Calu3 (cell line): ENCODE measurements at places on chromosomes 2 and 18.

GRCh38 chr2:173596244-173596643, 241.6 kb downstream of the CDCA7 start:
- no peak for DNase-seq

DNA sequence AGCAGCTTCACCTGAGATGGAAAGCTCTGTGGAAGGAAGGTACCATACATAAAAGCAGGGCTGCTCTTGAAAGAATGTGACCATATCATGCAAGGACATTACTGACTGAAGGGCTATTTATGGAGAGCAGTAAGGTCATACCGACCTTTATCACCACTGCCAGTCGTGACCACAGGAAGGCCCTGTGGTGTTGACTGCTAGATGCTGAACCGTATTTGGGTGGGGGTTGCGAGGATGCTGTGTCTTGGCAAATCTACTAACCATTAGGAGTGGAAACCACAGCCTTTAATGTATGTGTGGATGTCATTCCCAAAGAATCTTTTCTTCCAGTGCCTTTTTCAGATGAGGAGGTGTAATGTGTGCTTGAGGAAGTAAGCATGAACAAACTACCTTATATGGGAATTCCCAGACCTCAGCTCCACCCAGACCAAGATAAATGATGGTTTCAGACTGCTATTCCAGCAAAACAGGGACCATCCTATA, 60.8 kb downstream of the LIMS1 start:
- peak; percentile 60 for DNase-seq

DNA sequence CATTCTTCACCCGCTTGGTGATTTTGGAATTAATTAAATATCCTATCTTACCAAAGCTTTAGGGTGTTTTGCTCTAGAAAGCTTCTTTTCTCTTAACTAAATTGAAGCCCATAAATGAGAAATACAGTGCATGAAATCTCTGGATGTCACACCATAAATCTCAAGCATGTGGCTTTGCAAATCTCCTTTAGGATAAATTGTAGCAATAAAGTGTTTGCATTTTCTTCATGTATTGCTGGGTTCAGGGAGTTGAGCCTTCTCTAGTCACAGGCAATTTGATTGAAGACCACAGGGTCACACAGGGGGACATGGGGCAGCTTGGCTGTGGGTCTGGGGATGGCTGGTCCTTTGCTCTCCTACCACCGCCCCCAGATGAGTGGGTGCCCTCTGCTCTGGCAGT, 364.2 kb downstream of the CLIP4 start:
- no peak for DNase-seq

GRCh38 chr2:181461056-181461997, 4.1 kb downstream of the ITGA4 start:
- no peak for DNase-seq

GRCh38 chr18:24656551-24657443, 196.4 kb downstream of the HRH4 start:
- no peak for DNase-seq

DNA sequence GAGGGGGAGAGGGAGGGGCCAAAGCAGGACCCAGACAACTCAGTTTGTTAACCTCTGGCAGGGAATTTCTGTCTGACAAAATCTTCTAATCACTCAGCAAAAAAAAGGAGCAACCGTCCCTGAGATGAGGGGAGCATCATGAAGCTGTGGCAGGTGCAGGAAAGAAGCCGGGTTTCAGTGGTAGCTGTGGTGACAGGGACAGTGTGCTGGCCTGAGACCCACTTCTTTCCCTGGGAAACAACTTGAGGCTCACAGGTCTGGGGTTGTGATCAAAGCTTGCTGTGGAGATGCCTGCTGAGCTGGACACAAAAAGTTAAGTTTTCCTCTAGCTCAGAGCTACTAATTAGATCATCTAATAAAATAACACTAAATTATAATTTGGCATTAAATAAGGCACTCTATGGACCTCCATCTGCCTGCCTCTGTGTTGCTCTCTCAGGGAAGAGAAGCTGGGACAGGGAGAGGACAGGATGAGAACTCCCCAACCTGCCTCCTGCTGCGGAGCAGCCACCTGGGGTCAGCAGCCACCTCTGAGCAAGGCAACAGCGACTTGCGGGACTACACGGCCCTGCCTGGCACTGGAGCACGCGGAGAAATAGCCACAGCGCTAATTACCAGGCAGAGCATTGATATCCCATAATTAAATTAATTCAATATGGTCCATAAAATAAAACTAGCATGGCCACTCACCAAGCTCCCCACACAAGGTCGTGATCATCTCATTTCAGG, 104.6 kb upstream of the TEX51 start:
- DNase-seq, result no peak

DNA sequence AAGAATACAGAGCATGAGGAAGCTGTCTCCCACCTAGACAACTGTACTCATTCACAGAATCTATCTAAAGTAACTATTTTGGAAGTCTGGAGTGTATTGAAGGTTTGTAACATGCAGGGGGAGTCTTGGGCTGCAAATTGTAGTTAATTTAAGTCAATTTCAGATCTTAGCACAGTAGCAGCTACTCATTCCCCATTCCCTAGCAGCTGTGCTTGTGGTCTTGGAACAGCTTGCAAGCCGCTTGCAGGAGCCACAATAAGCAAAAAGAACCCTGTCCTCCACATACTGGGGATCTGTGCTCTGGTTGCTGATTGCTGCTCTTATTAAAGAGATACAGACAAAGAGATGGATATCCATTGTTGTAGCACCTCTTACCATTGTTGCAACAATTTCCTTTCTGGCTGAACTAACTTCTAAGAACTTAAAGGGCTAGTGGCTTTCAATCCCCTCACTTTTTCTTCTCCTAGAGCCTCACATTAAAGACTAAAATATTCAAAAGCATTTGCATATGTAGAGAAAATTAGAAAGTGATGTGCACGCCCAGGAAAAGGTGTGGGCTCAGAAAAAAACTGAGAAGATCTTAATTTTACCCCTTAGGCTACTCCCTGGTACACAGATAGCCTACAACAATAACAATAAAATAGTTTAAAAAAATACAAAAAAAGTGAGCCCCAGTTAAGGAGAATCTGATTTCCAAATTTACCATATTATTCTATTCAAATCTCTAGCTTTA, 1775.1 kb upstream of the PIK3C3 start:
- DNase-seq, result no peak
